ENCODE measurements at places on chromosomes 3 and 15.

DNA sequence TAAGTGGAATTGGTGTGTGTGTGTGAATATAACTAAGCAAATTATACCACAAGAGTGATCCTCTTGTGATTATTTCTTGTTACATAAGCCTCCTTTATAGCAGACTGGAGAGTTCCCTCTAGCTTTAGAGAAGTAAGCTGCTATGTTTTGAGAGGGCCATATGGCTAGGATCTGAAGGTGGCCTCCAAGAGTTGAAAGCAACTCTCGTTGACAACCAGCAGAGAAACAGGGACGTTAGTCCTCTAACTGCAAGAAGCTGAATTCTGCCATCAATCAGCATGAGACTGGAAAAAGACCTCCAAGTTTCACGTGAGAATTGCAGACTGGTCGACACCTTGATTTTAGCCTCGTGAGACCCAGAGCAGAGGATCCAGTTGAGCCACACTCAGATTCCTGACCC is 278.5 kb upstream of the ZNF717 start:
- no peak for DNase-seq

- no peak for DNase-seq
Observed at GRCh38 chr3:193262707-193263106, 21.7 kb downstream of the PLAAT1 start.

DNA sequence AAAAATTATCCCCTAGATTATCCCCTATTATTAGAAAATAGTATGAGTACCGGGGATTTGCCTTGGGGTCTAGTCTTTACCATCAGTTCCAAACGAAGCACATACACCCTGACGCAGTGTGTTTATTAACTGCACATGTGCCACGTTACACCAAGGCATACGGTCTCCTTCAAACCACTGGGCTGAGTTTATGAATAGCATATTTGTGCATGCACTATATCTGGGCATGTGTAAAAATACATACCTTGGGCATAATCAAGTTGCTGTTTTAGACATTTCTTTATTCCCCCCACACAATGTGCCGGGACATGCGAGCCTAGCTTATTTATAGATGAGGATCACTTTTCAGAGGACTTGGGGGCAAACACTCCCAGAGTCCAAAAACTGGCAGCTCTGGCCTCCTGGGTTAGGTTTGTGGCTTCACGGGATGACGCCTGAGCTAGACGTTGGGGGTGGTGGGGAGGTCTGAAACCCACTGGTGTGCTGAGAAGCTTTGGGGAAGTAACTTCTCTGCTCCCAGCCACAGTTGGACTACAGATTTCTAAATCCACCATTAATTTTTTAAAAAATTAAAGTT is 16.2 kb downstream of the IGDCC4 start:
- no peak for DNase-seq

- no peak for DNase-seq
Observed at GRCh38 chr3:193972832-193973231, 163.1 kb upstream of the HES1 start.

- no peak for DNase-seq
Observed at GRCh38 chr3:106593381-106593780, 724.6 kb upstream of the CBLB start.

- DNase-seq: no peak
Observed at GRCh38 chr3:150286390-150287147, 121.5 kb upstream of the TSC22D2 start.

- DNase-seq: no peak
Observed at GRCh38 chr3:12898290-12898964, 57.1 kb upstream of the RPL32 start.

GRCh38 chr3:136819392-136819730 is 435 bp downstream of the SLC35G2 start:
- no peak for DNase-seq

DNA sequence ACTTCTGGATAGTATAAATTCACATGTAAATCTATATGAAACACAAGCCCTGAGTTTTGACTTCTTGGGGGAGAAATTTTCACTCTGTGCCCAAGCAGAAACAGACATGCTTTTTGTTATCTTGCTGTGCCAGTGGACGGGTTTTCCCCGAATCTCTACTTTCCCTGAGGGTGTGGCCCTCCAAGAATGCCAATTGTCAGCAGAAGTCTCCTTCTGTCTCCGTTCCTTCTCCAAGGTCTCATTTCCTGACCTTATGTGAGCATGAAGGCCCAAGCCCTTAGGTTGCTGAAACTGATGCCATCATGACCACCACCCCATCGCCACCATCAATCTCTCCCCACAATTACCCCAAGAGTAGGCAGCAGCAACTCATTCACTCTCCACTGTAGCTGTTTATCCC is 253.8 kb downstream of the XXYLT1 start:
- no peak for DNase-seq

DNA sequence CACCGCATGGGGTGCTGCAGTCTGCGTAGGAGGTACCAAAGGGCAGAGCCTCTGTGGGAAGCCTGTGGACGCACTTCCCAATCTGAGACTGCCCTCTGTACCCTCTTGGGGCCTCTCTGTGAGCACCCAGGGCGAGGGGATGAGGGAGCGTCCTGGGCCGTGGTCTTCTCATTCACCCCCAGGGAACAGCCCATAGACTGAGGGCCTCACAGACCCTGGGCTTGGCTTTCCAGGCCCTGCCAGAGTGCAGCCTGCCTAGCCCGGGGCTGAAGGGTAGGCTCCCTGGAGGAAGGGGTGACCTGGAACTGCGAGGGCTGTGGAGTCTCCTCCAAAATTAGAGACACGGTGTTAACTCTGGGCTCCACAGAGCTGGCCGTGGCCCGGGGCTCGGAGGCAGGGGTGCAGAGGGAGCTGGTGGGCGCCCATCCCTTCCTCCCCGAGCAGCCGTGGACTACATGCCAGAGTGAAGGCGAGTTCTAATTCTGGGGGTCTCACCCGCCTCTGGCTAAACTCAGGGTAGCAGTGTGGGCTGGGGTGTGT is 468 bp upstream of the SPTBN5 start:
- no peak for DNase-seq

- DNase-seq: no peak
Observed at GRCh38 chr3:86984271-86984670, 6.7 kb downstream of the VGLL3 start.

- no peak for DNase-seq
Observed at GRCh38 chr3:46496746-46497555, 825 bp upstream of the RTP3 start.

DNA sequence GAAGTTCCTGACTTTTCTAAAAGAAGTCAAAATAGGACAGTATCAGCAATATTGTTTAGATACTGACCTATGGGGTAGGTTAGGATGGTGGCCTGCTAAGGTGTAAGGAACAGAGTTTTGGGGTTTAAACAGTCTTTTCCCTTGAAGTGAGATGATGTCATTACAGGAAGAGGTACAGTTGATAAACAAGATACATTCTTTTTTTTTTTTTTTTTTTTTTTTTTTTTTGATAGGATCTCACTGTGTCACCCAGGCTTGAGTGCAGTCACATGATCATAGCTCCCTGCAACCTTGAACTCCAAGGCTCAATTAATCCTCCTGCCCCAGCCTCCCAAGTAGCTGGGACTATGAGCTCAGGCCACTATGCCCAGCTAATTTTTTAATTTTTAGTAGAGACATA is 33.3 kb downstream of the SLC25A36 start:
- DNase-seq: no peak

- DNase-seq: peak; percentile 23
Observed at GRCh38 chr15:70762469-70763119, 764 bp downstream of the UACA start.

GRCh38 chr3:171796625-171797264 is 13.5 kb downstream of the PLD1 start:
- DNase-seq: no peak

- peak; percentile 47 for DNase-seq
Observed at GRCh38 chr3:197555281-197556261, at the start of gene BDH1. Gene BDH1 (minus strand): TSS chr3:197555968. CDS start chr3:197546443, 9,525 bp downstream.

GRCh38 chr3:123081718-123082369 is 15.0 kb downstream of the PDIA5 start:
- no peak for DNase-seq

DNA sequence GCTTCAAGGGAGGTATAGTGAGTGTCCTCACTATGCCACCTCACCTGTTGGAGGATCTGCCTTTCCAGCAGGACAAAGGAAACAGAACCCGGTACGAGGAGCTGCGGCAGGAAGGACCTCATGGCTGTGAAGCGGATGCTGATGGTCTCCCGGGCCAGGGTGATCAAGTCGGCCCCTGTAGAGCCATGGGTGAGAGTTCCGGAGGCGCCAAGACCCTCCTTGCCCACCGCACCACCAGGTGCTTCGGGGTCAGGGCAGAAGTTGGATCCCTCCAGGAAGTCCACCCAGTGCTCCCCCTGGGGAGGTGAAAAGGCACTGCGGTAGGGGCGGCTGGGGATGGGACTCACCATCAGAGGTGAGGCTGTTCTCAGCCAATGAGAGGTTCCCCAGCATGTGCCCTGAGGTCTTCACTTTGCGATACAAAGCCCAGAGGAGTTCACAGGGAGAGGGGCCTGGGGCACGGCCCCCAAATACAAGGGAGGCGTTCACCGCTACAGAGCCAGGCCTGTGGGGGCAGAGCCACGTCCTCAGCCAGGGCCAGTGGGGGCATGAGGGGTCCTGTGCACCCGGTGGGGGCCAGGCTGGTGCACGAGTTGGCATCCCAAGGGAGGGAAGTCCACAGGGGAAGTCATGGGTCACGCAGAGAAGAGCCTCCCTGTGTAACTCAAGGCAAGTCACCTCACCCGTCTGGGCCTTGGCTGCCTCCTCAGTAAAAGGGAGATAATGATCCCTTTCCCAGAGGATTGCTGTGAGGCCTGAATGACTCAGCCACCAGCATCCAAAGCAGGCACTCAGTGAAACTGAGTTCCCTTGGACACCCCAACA is 27.7 kb downstream of the C15orf39 start:
- no peak for DNase-seq

- no peak for DNase-seq
Observed at GRCh38 chr15:96701443-96701842, 370.9 kb downstream of the NR2F2 start.

- no peak for DNase-seq
Observed at GRCh38 chr3:64138656-64139375, 86.5 kb downstream of the PRICKLE2 start.

DNA sequence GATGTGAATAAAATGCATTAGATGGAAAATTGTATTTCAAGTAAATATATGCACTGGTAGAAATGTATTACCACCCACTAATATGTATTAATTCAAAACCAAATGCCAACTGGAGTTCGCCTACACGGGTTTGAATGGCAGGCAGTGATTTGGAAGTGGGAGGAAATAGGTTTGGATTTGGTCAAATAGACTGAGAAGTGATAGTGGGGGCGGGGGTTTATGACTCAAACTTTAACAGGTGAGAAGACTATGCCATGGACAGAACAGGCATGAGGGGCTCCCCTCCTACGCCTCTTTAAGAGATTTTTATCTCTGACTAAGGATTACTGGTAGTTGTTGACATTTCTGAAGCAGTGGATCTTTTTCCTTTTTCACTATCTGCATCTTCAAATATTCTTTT is 677.8 kb downstream of the NTRK3 start:
- DNase-seq: no peak

DNA sequence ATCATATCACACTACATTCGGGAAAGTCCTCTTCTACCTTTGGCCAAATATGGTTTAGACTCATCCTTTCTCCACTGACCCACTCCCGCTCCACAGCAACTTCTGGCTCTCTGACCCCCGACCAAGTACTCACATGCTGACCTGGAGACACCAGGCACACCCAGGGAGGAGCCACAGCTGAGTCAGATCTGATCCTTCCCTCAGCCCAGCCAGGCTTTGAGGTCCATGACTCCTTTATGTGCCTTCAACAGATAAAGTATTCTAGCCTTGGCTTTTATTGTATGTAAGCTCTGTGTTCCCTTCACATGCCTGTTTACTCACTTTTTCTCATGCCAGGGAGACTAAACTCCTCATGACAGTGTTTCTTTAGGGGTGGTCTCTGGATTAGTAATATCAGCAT is 166.9 kb upstream of the UMPS start:
- DNase-seq: no peak

DNA sequence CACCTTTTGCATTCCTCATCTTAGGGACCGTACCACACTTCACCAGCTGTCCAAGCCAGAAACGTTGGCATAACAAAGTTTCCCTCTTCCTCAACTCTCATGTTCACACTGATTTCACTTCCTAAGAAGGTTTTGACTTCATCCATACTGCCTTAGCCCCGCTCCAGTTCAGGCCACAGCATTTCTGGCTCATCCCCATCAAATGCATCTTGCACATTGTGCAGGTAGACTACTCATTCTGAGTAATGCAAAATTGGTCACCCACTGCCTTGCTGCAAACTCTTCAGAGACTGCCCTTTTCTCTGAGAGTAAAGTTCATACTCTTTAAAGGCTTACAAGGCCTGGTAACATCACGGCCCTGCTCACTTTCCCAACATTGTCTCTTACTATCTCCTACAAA is 8.8 kb downstream of the NUSAP1 start:
- DNase-seq: no peak

DNA sequence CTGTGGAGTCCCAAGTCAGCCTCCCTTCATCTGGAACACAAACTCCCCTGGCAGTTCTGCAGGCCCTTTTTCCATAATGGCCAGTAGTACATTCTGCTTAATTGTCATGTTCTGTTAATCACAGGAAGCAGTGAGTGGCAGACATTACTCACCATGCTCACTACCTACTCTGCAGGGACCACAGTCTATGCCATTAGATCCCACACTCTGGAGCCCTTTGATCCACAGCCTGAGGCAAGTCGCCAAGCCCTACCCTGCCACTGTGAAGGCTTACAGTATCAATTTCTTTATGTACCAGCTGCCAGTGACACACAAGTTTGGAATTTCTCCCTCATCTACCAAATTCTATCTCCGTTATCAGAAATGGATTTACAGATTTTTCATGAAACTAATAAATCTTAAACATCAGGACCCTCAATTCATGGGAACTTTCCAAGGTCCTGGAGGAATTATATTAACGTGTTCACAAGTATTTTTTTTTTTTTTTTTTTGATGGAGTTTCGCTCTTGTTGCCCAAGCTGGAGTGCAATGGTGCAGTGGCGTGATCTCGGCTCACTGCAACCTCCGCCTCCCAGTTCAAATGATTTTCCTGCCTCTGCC is 20.6 kb upstream of the WWTR1 start:
- DNase-seq: no peak

DNA sequence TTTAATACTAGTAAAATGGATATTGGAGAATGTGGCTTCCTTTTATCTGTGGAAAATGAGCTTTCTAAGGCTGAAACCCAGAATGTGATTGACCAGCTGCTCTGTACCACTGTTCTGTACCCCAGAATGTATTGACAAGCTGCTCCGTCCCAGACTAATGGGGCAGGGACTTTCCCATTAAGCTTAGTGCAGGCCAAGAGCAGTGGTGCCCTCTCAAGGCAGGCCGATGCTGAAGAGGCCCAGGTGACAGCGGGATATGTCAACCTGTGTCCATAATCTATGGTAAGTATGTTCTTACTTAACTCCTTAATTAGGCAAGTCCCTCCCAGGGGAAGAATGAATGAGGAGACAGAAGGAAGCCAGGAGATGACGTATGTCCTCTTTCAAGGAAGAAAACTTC is 31.1 kb downstream of the SGO1 start:
- no peak for DNase-seq

- no peak for DNase-seq
Observed at GRCh38 chr15:36313021-36313420, 266.4 kb upstream of the CDIN1 start.

DNA sequence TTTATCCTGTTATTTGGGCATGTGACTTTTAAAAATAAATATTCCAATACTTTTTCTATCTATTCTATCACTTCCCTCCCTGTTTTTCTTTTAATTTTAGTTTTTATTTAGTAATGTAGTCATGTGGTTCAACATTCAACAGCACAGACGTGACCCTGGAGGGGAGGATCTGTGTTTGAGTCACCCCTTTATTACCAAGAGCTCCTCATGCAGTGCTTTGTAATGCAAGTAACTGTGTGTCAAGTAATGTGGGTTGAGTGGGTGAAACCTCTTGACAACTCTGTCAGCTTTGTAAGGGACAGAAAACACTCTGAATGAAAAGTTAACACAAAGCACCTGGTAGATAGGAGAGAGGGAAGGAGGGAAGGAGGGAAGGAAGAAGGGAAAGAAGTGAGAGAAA is 89.7 kb upstream of the FGF12 start:
- DNase-seq: no peak
